ENCODE measurements at places on chromosomes 2 and 18. TPM values are rescaled to one million over a fixed set of nuclear protein-coding genes. Genes with fewer than 3 reads are reported as not detected.

- no peak for DNase-seq
These were observed 8.8 kb downstream of the COLEC11 start for GRCh38 chr2:3603536-3604206.

Gene ZNF804A
- 15.6 TPM for total RNA-seq

Gene REG3A
- total RNA-seq, result not detected

DNA sequence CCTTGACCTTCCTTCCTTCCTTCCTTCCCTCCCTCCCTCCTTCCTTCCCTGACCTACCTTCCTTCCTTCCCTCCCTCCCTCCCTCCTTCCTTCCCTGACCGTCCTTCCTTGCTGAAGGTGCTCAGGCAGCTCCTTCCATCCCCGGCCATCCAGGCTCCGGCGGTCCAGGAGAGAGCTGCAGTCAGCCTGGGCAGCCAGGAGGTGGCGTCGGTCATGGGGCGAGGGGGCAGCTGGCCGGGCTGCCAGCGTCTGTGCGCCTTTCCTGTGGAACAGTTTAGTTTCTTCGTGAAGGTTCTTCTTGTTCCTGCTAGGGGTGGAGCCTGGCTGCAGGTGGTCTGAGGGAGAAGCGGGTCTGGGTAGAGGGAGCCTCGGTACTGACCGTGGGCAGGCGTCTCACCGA, 15.7 kb downstream of the GPR35 start:
- DNase-seq, result no peak

DNA sequence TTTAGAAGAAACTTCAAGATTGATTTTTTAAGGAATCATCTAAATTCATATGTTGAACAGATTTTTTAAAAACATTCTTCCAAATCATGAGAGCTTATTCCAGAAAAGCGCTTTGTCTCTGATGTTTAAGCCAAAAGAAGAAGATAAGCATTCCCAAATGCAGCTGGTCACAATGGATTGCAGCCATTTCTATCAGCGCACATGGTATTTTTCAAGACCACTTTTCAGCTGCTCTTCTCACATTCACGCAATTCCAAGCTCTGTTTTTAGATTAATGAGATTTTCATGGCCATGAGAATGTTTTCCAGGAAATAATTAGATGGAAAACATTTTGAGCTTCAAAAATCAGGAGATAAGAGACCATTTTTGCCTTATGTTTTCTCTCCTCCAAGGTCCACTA, 8.7 kb downstream of the OSBPL1A start:
- no peak for DNase-seq

Gene CCDC93
- 46.6 TPM for total RNA-seq

- peak; percentile 49 for DNase-seq
These were observed 72.3 kb downstream of the FMNL2 start for GRCh38 chr2:152407204-152407721.

DNA sequence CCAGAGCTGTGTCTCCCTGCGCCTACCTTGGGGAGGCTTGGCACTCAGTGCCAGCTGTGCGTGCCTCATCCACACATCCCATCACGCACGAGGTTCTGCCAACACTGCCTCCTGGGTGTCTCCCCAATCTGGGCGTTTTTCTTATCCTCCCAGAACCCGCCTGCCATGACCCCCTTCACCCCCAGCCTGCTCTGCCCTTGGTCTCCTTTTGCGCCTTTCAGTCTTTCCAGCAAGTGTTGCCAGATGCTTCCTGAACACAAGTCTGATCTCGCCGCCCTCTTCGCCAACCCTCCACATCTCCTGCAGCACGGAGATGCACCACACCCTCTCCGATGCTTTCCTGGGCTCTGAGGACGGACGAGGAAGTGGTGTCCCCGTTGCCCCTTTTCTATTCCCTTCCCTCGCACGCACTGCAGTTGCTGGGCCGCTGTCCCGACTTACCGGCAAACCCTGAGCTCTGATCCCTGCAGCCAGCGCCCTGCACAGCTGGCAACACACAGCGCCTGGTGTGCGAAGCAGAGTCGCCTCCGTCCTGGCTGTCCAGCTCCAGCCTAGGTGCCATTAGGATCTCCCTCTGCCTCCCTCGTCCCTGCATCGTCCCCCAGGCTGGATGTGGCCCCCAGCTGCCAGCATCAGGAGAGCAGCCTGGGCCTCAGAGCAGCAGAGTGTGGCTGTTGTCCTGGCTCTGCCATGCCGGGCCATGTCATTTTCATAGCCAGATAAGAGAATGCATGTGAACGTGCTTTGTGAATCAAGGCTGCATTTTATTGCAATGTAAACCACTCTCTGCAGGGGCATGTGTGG, 22.6 kb upstream of the ALLC start:
- DNase-seq, result no peak

Gene SLC9A4
- total RNA-seq, result 0.62 TPM

Gene MARCHF4
- total RNA-seq, result 8.7 TPM

DNA sequence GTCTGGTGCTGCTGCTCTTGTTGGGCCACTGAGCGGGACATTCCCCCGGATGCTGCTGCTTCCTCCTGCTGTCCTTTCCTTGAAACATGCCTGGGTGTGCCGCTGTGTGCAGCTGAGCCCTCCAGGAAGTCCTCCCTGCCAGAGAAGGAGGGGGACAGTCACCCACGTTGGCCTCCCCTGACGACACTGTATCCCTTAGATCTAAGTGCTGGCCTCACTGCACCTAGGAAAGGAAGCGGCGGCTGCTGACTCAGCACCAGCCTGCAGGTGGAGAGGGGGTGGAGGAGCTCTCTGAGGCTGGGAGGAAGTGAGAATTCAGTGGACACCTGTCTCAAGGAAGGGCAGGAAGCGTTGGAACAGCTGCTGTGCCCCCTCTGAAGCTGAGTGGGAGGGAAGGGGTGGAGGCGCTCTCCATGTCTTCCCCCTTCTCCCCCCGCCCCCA, 239.8 kb downstream of the HAUS1 start:
- no peak for DNase-seq

DNA sequence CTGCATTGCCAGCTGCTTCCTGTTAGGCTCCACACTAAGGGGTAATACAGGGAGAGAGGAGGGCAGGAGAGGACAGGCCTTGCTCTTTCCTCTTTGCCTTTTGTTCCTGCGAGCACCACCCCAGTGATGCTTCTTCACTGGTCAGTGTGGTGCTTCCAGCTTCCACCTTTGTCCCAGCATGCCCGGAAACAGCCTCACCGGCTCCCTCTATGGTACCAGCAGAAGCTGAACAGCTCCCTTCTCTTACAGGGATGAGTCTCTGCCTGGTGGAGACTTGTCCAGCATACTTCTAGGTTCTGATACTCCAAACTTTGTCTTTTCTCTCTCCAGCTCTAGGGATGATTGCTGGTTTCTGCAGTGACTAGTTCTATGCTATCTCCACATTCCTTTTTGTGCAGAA, 413.3 kb downstream of the TSN start:
- DNase-seq, result no peak

Gene DSC1
- total RNA-seq, result not detected

DNA sequence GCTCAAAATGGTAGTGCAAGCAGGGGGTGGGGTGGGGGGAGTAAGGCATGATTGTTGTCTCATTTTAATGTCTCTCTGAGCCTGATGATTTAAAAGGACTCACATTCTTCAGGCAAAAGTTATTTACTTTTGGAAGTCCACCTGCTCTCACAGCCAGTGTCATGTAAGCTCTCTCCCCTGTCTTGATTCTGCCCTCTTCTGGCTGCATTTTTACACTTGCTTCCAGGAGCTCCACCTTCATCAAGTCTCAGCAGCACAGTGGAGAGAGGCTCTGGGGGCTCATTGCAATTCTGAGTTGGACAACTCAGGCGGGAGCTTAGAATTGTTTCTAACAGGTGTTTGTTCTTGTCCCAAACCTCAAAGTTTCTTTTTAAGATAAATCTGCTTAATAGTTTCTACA, 39.2 kb downstream of the GNAL start:
- DNase-seq, result no peak

- DNase-seq, result no peak
These were observed 20.0 kb upstream of the LRRTM1 start for GRCh38 chr2:80324525-80324924.

- no peak for DNase-seq
These were observed 215.7 kb downstream of the MGAT5 start for GRCh38 chr2:134469516-134470115.

Gene LRRC30
- not detected for total RNA-seq

- DNase-seq, result no peak
These were observed 210.9 kb downstream of the DYM start for GRCh38 chr18:49249521-49249920.

DNA sequence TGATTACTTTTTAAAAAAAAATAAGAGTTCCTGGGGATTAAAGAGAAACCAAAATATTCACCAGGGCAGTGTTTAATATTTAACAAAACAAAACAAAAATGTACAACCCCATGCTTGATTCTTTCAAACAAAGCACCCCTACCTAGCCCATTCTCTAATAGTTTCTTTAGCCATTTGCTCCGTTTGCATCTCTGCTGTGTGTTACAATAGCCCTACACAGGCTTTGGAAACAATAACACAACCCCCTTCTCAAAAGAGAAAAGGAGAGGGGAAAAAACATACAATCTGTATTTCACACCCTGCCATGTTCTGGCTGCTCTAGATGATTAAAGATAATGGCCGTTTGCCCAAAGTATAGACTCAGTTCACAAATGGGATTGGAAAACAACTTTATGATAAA, 302.9 kb downstream of the CPS1 start:
- no peak for DNase-seq

Data from occipital lobe (tissue), 3 donors.